Stimulated activated effector memory CD8-positive, alpha-beta T cell treated with anti-CD3 and anti-CD28 coated beads, Interleukin-12 subunit alpha, Interleukin-12 subunit beta, amount 100 ng/mL, for 72 hours (primary cell): ENCODE measurements at places on chromosomes 3 and 15.

GRCh38 chr3:10002951-10003350 is 16.3 kb upstream of the EMC3 start:
- DNase-seq, result no peak

GRCh38 chr3:113128386-113129015 is 82.9 kb upstream of the BOC start:
- DNase-seq, result no peak

DNA sequence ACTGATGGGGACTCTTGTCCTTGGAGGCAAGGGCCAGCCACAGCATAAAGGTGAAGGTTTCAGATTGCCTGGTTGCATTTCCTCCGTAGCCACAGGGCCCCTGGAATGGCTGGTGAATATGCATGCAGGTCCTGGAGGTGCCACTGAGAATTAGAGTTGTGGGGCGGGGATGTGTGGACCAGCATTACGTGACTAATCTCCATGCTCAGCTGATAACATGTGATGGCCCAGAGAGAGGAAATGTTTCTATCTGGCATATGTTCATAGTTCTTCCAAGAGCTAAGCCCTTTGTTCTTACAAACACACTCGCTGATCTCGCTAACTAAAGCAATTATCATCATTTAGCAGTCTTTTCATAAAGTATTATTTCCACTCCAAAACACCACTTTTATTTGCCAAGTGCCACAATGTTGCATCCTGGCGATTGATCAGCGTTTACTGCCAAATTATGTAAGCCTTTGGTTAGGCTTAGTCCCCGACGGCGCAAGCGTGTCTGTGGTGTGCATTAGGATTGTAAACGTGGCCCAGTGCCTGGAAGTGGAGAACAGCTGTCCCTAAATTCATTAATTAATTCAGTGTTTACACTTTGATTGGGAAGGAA is 55.9 kb downstream of the CGNL1 start:
- no peak for DNase-seq

DNA sequence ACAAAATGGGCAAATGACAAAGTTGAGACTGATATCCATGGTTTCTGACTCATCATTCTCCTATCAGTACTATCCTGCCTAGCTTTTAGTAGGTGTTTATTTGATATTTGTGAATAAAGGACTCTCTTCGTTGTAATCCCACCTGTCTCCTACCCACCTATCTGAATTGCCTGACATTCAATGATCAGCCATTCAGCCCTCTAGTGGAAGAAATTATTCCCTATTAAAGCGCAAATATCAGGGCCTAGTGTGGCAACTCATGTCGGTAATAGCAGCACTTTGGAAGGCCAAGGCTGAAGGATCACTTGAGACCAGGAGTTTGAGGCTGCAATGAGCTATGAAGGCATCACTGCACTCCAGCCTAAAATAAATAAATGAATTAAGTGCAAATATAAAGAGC is 195.7 kb upstream of the SETMAR start:
- DNase-seq, result no peak

DNA sequence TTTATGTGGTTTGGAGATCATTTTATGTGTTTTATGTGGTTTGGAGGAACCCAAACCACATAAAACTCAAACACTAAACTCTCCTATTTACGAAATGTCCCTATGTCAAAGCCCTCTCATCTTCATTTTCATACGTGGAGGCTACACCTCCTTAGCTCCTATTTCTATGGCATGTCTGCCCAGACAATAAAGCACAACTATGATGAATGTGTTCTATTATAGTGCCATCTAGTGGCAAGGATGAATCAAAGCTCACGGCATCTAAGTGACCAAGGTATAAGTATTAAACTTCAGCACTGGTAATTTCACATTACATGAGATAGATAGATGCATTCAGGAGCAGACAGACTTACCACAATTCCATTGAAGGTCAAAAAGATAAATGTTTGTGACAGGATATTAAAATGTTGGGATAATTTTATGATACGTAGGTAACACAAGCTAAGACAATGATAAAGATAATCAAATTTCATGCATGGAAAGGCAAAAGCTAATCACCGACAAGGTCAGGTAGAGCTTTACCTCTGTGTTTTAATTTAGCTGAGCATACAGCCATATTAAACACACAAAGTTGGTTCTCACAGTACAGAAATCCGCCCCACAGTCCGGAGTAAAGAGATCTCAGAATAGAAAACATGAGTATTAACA is 130.6 kb upstream of the FHIT start:
- no peak for DNase-seq

DNA sequence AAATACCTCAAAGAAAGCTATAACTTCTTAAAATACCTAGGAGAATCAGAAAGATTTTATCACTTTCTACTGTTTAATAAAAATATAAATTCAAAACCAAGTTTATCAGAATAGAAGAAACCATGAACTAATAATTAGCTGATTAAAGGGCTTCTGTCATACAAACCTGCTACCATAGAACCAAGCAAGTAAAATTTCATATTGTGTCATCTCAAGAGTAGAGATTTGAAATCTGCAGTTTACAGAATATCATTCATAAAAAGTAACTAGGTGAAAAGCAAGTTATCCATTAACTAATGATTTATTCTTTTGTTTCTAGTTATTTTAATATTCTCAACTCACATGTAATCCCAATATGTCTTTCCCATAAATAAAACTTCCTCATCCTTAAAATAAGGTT is 36.8 kb upstream of the XXYLT1 start:
- no peak for DNase-seq

DNA sequence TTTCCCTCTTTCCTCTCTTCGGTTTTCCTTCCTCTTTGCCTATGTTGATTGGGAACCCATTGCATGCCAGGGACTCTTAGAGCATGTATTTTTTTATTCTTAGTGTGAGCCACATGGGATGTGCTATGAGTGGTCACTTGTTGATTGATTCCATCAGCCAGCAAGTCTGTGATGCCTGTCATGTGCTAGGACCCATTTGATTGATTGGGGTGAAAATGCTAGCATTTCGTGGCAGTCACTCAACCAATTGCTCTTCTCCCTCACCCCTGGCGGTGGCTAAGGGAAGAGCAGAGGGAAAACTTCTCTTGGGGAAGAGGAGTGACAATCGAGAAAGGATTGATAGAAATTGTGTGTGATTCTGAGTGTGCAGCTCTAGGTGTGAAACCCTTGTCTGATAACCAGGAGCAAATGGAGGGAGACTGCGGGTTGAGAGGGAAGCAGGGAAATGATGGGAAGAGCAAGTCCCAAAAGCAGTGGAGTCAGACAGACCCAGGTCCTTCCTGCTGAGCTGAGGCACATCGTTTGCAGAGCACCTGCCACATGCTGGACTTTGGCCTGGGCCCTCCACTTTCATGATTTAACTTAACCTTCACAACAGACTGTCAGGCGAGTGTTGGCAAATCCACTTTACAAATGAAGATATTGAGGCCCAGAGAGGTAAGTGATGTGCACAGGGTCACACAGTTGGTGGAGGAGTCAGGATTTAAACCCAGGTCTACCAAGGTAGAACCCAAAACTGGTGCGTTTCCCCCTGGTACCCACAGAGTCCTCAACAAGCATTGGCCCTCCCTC is 40.0 kb downstream of the SLC6A11 start:
- no peak for DNase-seq

GRCh38 chr3:173371848-173372487 is 25.6 kb upstream of the NLGN1 start:
- DNase-seq, result no peak

- no peak for DNase-seq
Measured at GRCh38 chr3:78798266-78798832, 969.4 kb downstream of the ROBO1 start.

GRCh38 chr15:70507772-70508371 is 255.5 kb downstream of the UACA start:
- no peak for DNase-seq

- no peak for DNase-seq
Measured at GRCh38 chr3:77354958-77355357, 315.1 kb downstream of the ROBO2 start.

DNA sequence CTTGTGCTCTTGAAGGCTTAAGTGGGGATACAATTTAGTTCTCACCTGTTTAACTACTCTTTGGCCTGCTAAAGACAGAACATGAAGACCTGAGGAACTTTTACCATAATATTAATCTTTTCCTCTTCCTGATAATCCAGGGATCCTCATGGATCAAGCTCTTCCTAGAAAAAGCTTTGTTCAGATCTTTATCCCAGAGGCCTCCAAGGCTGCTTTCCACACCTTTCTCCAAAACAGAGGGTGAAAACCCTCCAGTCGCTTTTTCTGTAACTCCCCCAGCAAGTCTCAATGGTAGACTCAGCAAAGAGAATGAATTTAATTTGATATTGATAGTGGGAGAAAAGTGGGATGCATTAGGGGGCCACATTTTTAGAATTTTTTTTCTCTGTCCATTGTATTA is 203.6 kb downstream of the CGGBP1 start:
- DNase-seq, result no peak

DNA sequence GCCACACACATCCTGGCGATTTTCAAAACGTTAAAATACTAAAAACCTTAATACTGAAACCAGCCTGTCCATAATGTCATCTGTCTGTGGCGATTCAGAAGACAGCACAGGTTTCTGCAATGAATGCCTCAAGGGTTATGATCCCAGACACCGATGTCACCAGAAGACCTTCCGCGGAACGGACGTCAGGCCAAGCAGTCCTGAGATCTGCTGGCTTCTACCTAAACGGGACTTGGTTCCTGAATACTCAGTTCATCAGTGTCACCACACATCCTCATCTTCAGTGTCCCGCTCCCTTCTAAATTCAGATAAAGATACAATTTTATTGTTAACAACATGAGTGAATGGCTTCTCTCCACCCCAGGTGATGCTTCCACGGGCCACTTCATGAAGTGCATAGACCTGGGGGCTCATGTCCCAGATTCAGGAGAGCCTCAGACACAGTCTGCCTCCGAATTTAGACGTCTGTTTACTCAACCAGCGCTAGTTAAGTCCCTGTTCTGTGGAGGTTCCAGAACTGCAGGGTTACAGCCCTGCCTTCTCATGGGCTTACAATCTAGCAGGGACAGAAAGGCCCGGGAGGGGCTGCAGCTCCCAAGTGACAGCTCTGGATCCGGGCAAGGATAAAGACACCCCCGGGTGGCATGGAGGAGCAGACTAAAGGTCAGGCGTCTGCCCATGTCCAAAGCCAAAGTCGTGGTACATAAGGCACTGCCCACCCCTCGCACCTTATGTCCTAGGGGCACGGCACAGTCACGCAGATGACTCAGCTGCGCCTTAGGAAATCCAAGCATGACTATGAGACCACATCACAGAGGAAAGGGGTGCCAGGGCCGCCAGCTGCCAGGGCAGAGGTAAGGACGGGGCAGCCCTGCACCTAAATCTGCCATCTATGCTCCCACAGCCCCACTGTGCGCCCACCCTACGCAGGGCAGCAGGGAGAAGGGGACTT is 75.9 kb downstream of the VGLL4 start:
- no peak for DNase-seq

DNA sequence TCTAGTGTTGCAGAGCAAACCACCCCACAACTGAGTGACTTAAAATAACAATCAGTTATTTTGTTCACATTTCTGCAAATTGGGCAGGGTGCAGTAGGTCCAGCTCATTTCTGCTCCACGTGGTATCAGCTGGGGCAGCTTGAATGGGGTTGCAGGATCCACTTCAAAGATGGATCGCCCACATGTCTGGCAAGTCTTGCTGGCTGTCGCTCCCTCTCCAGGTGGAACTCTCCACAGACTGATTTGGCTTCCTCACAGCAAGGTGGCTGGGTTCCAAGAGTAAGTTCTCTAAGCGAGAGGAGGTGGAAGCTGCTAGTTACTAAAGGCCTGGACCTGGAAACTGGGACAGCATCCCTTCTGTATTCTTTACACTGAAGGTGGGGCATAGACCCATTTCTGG is 213.3 kb downstream of the SLC9A9 start:
- no peak for DNase-seq

DNA sequence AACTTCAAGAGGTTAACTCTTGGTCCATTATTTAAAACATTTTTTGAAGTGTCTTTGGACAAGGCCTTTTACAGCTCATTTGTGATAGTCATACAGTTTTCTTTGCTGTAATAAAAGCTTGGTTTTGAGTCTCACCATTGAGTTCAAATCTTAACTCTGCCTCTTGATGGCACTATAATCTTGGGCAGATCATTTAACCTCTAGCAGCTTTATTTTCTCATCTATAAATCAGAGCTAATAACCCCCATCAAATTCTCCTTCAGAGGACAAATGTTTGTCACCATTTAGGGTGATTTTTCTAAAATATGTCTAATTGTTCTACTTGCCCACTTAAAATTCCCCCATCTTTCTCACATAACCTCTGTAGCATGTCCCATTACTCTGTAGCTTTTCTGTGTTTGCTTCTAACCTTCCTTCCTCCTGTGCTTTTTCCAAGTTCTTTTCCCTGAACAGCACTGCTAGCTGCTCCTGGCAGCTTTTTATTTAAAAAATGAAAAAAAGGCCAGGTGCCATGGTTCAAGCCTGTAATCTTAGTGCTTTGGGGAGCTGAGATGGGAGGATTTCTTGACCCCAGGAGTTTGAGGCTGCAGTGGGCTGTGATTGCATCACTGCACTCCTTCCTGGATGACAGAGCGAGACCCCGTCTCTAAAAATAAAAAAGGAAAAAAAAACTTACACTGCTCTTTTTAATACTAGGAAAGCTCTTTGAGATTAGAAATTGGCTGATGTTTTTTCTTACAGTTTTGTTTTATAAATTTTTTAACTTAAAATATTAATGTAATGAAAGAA is 28.5 kb downstream of the UBE2E1 start:
- DNase-seq, result no peak

GRCh38 chr3:107970993-107971580 is 119.7 kb downstream of the CD47 start:
- no peak for DNase-seq

DNA sequence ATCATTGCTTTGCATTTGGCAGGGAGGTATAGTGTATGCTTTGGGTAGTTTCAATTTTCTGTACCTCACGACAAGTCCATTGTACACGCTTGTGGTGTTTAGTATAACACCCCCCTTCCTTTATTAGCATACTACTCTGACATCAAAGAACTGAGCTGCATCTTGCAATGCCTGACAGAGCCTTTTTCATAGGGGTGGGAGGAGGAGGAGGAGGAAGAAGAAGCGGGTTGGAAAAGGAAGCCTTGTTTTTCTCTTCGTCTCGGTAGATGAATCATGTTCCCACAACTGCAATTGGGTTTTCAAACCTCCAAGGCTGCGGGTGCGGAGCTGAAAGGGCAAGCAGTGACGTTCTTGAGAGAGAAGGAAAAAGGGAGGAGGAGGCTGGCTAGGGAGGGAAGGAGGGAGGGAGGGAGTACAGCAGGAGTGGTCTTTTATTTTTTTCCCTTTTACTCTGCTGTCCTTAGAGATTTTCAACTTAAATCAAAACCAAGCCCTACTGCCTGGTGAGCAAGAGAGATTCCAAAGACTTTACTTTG is 175.7 kb downstream of the KLHL25 start:
- DNase-seq, result peak; percentile 31

DNA sequence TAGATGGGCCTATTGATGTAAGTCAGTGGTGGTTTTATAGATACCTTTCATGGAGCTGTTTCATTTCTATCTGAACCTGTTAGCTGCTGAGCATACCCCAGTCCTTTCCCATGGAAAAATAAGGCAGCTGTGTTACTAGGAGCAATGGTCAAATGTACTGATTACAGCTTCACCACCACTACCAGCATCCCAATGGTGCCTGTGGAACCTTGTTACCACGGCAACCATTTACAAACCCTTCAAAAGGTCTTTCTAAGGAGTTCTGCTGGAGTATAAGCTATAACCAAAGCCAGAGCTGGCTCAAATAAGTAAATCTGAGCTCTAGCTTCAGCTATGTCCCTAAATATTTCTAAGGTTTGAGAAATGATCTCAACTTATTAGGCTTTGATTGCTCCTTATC is 133.4 kb upstream of the ACP3 start:
- DNase-seq, result no peak

- no peak for DNase-seq
Measured at GRCh38 chr15:69032031-69032430, 17.5 kb downstream of the NOX5 start.
